ENCODE measurements at places on chromosomes 7 and 10.

GRCh38 chr7:98309566-98309965 lies 28.1 kb downstream of the BRI3 start:
- DNase-seq, result no peak

DNA sequence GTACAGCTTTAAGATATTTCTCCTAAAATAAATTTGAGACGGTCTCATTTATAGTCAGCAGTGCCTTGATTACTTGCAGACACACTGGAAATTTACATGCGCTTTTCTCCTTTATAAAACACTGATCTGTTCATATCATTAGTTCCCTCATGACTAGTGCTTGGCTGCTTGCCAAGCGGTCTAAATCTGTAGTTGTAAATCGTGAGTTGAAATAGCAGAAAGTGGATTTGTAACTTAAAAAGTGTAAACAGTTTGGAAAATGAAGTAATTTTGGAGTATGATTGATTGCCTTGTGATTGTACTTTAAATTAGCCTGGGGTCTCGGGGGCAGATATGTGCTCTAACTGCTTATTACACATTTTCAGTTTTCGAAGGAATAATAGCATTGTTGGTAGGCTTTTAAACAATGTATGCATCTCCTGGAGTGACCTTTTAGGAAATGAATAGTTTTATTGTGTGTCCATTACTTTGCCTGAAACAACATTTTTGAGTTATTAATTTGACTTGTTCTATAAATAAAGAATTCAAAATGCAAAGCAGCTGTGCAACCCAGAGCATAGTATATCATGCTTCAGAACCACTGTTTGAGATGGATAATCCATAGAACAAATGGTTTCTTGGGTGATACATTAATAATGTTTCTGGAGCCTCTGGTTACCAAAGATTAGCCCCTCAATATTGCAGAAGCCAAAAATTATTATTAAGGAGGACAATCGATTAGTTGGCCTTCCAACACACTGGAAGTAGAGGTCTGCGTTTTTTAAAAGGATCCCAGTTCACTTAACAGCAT lies 73.3 kb downstream of the ARID5B start:
- DNase-seq, result no peak

GRCh38 chr7:67493366-67493765 lies 496.7 kb downstream of the TYW1 start:
- DNase-seq, result no peak

DNA sequence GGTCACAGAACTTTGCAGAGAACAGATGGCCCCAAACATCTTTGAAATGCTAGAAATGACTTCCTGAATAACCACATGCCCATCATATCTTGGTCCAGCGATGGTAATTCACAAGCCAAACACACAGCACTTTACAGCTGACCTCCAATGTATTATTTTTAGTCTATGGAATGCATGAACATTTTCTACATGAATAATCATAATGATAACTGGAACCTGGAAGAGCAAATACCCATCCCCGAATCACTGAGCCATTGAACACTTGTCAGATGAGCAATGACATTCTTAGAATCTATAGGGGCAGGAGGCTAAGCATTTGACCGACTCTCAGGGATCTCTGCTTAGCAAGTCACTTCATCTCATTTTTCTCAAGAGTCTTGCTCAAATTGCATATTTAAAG lies 167.3 kb downstream of the CREB5 start:
- no peak for DNase-seq

DNA sequence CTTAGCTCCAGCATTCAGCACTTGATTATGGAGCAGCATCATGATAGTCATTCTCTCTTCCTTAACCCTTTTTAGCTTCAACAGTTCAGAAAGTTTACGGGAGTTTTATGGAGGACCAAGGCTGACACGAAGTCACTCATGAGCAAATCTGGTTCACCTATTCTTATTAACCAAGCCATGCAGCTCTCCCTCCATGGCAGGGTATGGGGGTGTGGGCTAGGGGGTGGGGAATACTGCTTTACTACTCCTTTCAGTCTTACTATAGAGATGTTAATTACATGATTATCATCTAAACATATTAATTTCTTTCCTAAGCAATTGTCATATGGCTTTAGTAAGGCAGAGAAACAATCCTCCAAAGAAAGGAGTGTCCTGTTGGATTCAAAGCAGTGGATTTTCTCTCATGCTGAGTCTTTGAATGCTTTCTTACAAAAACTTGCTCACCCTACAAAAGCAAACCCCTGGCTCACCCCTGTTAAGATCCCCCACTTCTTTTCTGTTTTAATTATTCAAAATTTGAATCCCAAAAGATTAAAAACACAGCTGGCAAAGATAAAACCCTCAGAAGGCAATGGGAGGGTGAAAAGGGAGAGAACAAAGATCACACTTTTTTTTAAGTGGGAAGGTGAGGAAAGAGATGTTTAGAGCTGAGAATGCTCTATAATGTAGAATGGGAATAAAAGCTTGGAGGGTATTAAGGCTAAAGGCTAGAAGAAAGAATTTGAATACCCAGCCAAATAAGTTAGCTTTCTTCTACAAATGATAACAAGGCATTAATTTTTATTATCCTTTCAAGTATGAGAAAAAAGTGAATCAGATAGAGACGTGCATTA lies 46.4 kb upstream of the SEMA3E start:
- DNase-seq, result no peak

All from stimulated activated CD4-positive, alpha-beta T cell treated with anti-CD3 and anti-CD28 coated beads, Interleukin-1b, Interleukin-23, amount 100 ng/mL, for 1 hour (primary cell).